ENCODE measurements at places on chromosomes 2 and 18.

GRCh38 chr18:57856557-57857280, 53.6 kb upstream of the ATP8B1 start:
- no peak for DNase-seq

GRCh38 chr2:128305555-128306080, 13.1 kb downstream of the HS6ST1 start:
- no peak for DNase-seq

DNA sequence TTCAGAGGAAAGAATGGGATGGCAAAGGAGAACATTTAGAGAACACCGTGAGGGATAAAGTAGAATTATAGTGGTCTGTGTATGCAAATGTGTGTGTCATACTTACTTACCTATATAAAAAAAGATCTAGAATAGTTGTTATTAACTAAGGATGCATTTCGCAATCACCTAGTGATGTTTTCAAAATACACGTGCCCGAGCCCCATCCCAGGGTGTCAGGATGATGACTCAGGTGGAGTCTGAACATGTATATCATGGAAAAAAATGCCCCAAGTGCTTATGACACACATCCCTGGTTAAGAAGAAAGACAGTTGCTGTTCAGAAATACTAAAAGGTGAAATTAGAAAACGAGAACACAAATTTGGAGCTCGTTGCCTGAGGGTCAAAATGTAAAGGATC, 109.0 kb downstream of the CERS6 start:
- no peak for DNase-seq

GRCh38 chr2:218832081-218832480, 478 bp upstream of the PRKAG3 start:
- no peak for DNase-seq

DNA sequence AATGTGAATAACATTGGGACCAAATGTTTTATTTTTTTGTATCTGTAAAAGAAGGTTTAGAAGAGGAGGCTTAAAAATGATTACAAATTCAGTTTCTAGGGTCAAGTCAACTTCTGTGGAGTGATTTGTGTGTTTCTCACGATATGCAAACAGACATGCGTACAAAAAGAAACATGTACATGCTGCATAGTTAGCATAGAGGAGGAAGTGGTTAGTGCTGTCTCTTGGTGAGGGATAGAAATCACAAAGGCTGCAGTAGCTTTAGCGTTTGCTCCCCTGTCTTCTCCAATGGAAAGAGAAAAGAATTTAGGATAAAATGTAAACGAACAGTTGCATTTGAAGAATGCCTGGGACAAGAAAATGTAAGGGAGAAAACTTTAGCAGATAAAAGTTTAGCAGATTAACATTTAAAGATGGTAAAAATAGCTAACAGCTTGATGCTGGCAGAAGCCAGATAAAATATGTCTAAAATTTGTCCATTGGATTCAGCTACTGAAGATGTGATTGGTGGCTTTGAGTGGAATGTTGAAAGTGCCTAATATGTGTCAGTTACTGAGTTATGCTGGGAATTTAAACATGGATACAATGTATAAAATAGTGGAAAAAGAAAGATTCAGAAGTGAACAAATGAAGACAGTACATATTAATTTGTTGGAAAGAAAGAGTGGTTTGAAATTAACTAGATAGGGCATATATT, 44.9 kb downstream of the MALT1 start:
- no peak for DNase-seq

DNA sequence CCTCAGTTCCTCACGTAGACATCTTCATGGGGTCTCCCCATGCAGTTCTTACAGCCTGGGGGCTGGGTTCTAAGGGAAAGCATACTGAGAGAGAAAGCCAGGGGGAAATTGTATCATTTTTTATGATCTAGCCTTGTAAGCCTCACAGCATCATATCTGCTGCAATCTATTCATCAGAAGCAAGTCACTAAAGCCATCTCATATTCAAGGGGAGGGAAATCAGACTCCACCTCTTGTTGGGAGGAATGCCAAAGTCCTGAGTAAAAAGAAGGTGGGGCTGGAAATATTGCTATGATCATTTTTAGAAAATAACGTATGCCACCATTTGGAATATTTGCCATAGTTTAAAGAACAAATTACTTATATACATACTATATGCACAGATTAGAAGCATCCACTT, 304.6 kb downstream of the TXNL1 start:
- DNase-seq: no peak

DNA sequence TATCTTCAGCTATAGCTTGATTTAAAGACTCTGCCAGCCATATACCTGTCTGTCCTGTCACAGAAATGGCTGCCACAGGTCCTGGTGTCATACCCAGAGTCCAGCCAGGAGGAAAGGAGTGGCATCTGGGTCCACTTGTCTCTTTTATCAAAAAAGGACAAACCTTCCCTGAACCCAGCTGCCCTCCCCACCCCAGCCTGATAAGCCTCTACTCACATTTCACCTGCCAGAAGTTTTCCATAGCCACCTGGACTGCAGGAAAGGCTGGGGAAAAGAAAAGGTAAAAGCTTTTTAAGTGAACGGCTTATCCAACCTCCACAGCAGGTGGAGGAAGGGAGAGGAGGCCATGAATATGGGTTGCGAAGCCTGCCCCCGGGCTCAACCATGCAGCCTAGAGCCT, 32.8 kb downstream of the TMEM163 start:
- no peak for DNase-seq

DNA sequence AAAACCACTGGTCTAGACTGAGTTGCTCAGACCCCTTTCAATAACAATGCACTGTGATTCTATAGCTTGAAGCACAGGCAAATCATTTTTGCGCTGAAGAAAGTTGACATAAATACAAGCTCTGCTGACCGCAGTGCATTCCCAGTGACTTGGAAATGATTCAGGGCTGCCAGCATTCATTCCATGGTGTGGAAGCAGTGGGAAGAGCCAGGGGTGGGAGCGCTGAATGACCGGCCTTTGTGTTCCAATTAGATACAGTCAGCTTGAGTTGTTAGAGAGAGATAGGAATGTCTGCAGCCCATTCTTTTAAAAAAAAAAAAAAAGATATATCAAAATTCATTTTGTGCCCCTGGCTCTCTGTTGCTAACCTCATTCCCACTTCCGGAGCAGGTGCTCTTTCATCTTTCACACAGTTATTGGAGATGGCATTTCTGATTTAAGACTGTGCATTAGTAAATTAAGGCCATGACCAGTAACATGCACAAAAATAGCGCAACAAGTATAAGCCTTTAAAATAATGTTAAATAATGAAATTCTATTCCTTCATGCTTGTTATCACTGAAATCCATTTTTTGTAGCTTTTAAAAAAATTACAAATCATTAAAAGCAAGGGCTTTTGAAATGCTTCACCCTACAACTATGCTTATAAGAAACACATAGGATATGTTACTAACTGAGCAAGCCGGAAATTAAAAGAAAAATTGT, 59.4 kb upstream of the CTLA4 start:
- no peak for DNase-seq

- no peak for DNase-seq
These were observed 49.2 kb upstream of the LGALSL start for GRCh38 chr2:64404743-64405142.

GRCh38 chr18:10481831-10482230, 27.4 kb downstream of the APCDD1 start:
- no peak for DNase-seq

DNA sequence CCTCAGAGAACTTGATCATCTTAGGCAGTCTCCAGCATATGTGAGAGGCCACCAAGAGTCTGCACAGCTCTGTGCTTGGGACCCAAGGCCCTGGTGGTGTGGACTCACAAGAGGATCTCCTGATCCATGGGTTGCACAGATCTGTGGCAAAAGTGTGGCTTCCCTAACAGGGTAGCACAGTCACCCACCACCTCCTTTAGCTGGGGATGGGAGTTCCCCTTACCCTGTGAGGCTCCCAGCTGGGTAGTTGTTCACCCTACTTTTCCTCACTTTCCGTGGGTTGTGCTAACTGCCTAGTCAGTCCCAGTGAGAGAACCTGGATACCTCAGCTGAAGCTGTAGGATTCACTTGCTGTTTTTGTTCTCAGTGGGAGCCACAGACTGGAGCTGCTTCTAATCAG, 123.7 kb downstream of the FTCDNL1 start:
- no peak for DNase-seq

- no peak for DNase-seq
These were observed 279.6 kb downstream of the BCL11A start for GRCh38 chr2:60273836-60274235.

DNA sequence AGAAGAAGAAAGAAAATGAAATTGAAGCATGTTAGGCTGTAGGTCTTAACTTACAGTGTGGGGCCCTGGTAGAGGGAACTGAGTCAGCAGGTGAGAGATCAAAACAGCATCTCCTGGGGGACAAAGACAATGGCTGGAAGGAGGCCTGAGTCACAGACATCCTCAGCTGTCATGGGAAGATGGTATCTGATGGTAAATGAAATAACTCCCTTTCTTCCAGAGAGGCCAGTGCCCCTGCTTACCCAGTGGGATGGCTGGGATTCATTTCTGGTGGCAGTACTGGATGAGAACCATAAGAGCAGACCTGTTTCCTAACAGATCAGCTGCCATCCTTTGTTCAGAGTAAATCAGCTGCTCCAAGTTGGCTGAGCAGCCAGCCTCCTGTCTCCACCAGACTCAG, 251.3 kb upstream of the EPAS1 start:
- no peak for DNase-seq
